ENCODE measurements at places on chromosomes 1 and 21.

DNA sequence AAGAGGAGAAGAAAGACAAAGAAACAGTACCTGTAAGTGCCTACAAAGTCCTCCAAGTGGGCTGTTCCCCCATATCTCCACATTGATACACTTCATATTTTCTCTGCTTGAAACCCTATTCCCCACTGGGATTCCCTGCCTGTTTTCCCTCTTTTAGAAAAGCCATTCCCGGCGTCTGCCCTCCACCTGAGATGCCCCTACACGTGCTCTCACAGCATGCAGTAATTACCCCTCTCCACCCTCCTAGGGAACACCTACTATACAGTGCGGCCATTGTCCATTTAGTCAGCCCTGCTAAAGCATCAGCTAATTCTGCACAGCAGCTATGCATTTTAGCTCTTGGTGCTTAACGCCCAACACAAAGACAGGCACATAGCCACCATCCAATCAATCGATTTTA is 135.7 kb upstream of the TIAM1 start:
- no peak for DNase-seq

GRCh38 chr1:3807769-3808168 is 11.5 kb upstream of the LRRC47 start:
- DNase-seq: no peak

- no peak for DNase-seq
These were observed 71.5 kb downstream of the RPS6KC1 start for GRCh38 chr1:213122514-213122929.

- DNase-seq: no peak
These were observed 10.5 kb upstream of the C1orf21 start for GRCh38 chr1:184376369-184376768.

DNA sequence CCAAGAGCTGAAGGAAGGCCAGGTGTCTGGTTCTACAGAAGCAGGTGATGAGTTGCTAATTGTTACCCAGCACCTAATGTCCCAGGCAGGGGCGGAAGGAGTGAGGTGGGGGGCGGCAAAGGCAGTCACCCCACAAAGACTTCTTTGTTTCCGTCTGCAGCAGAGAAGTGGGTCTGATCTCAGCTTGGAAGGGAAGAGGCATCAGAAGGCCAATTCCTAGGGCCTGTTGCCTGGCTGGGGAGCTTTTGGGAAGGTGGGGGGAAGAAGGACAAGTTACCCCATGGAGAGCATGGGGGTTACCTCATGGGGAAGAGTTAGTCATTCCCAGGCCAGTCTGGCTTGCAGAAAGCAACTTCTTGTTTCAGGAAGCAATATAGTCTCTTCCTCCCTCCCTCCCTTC is 10.9 kb downstream of the IGSF21 start:
- no peak for DNase-seq

DNA sequence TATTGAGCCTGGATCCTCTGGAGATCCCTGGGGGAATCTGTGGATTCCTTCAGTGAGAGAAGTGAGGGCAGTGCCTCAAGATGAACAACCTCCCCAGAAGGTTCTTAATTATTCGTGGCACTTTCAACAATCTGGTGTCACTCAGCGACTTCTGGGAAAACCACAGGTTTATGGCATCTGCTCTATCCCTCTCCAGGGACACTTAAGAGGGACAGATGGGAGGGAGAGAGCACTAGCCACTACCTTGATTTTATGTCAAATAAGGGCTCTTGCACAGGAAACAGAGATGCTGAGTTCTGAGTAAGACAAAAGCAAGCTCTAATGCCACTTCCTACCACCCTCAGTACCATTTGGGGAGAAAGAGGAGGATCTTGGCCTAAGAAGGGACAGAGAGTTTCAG is 21.2 kb upstream of the CHI3L1 start:
- no peak for DNase-seq

GRCh38 chr1:88647749-88648415 is 36.2 kb upstream of the PKN2 start:
- DNase-seq: no peak

- DNase-seq: no peak
These were observed 1.3 kb downstream of the ARHGAP29 start for GRCh38 chr1:94236013-94236491.

DNA sequence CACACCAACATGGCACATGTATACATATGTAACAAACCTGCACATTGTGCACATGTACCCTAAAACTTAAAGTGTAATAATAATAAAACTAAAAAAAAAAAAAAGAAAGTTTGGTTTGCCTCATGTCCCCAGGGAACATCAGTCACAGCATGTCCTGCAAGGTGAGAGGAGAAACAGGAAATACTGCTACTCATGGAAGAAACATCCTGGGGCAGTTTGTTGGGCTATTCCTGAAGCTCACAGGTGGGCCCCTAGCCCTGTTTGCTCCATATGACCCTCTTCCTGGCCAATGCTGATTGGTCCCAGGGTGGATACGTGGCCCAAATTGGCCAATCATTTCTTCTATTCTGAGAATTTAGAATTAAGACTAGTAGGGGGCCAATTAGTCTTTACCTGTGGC is 103.4 kb upstream of the ADAR start:
- DNase-seq: no peak

- no peak for DNase-seq
These were observed 378.9 kb downstream of the PLPP3 start for GRCh38 chr1:56200442-56200841.

- DNase-seq: no peak
These were observed 2.0 kb downstream of the PDPN start for GRCh38 chr1:13585612-13585991.

Measured in 8988T (cell line).